ENCODE measurements at places on chromosomes 6 and 20.

DNA sequence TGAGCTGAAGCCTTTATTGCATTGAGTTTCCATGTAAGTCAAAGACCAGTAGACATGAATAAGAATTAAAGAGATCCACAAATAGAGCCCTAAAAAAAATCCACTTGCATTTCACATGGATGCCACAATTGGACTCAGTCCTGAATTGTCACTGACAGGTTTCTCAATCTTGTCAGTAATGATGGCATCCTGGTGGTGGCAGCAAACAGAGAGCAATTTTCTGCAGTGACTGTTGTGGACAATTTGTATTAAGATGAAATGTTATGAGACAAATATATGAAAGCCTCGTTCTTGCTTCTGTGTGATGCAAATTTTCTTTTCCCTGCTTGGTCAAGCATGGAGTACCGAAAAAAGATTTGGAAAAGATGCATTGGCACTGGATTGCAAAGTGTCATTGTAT, 278.9 kb downstream of the SAMD5 start:
- DNase-seq: no peak

DNA sequence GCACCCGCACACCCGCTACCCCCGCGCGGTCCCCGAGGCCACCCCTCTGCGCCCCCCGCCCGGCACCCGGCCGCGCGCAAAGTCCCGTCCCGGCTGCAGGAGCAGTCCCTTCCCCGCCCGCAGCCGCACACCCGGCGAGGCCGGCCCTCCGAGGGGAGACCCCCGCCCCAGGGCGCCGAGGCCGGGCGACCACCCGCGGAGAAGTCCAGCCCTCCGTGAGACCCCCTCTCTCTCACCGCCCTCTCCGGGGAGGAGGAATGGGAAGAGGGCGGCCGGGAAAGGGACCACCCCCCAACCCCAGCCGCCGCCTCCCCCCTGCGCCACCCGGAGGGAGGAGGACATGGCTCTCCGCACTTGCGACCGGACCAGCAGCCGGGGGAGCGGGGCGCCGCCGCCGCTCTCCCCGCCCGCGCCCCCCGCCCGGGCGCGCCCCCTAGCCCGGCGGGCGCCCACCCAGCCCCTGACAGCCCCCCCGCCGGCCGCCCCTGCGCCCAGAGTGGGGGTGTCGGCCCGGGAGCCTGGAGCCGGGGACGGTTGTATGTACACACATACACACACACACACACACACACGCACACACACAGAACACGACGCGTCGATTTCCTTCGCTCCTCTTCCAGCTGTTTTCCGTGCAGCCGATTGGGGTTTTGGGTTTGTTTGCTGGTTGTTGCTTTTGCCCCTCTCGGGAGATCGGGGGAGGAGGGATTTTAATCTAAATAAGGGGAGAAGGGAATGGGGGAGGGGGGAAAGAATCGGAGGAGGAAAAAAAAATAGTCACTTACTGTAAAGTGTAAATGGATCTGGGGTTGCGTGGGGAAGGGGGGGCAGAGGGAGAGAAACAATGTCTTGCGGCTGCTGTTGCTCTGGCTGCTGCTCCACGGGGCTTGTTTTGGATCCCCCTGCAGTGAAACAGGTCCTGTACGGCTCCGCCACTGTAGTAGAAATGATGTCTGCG, at the start of gene ATXN1:
ATXN1 (minus strand) TSS at position 945 of the 955 bp plus-strand sequence.
- DNase-seq: no peak

- DNase-seq: no peak
Observed at GRCh38 chr6:2651536-2651935, 99.2 kb downstream of the MYLK4 start.

GRCh38 chr6:149046822-149047246, 270.7 kb upstream of the TAB2 start:
- DNase-seq: no peak

DNA sequence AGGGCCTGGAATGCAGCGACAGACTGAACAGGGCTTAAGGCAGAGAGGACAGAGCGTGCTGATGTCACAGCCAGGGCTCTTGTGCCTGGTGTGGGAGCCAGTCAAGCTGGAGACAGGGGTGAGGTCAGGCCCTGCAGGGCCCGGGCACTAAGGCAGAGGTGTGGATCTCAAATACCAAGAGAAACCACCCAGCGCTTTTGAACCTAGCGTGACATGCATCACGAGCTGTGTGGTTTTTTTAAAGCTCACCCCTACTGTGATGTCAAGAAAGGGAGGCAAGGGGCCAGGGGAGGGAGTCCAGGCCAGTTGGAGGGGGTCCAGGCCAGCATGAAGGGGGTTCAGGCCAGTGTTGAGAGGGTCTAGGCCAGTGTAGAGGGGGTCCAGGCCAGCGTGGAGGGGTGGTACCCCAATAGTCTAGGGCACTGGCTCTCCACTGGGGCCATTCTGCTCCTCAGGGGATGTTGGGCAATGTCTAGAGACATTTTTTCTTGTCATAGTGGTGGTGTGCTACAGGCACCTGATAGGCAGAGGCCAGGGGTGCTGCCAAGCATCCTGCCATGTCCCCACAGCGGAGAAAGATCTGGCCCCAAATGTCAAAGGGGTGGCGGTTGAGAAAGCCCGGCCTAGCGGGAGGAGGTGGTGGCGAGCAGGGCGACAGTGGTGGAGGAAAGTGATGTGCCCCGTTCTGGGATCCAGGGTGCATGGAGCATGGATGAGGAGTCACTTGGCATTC, 42.6 kb downstream of the RBM38 start:
- DNase-seq: no peak

DNA sequence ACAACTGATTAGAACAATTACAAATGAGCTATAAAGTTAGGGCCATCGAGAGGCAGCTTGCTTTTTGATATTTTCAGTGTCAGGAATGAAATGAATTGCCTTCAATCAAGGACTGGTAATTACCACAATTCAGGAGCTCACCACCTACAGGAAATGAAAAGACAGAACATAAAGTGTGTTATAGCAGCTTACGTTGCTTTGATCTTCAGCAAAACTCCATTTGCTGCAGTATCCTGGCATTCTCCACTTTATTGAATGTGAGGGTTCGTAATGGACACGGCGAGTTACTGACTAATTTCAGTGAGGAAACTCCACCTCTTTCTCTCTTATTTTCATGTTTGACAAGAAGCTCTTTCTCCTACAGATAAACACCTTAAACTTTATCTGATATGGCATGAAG, 440.0 kb upstream of the HSF2 start:
- DNase-seq: no peak
